HT-29 (cell line): ENCODE measurements at places on chromosomes 13 and 19.

DNA sequence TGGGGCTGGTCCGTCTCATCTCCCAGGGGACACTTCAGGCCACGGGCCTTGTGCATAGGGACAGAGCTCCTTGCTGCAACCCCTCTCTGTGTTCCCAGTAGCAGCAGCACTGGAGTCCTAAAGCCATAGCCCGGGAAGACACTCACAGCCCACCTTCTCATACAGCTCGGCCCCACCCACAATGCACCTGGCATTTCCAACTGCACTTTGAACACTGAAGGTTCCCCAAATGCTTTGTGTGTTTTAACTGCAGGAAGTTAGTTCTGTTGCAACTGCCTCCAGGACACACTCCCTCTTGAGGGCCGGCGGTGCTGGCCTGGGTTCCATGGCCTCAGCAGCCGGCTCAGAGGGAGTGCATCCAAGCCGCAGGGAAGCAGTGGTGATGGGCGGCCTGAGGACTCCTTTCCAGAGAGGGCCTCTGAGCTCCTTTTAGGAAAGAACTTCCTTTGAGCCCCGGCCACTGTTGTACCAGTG is 22.7 kb upstream of the TMEM255B start:
- no peak for DNase-seq

GRCh38 chr13:40193286-40194223 is 472.9 kb downstream of the FOXO1 start:
- DNase-seq = no peak

- no peak for DNase-seq
These were observed 41.1 kb downstream of the DNM2 start for GRCh38 chr19:10758978-10759377.

- no peak for DNase-seq
These were observed 445.5 kb upstream of the SGCG start for GRCh38 chr13:22735011-22735995.

- no peak for DNase-seq
These were observed at the start of gene SLC25A41 for GRCh38 chr19:6433663-6434062. TSS of gene SLC25A41 (minus strand) at chr19:6433763. CDS start at chr19:6433693, 70 bp downstream.
